NCI-H345 (cell line): ENCODE measurements at places on chromosomes 3 and 15.

- no peak for DNase-seq
These were observed 108.4 kb upstream of the SPATA16 start for GRCh38 chr3:173249457-173249856.

DNA sequence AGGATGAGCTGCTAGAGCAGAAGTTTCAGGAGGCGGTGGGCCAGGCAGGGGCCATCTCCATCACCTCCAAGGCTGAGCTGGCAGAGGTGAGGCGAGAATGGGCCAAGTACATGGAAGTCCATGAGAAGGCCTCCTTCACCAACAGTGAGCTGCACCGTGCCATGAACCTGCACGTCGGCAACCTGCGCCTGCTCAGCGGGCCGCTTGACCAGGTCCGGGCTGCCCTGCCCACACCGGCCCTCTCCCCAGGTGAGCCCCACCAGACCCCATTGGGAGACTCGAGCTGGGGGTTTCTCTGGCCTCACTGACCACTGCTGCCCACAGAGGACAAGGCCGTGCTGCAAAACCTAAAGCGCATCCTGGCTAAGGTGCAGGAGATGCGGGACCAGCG is 28.0 kb downstream of the PTPN23 start:
- no peak for DNase-seq

DNA sequence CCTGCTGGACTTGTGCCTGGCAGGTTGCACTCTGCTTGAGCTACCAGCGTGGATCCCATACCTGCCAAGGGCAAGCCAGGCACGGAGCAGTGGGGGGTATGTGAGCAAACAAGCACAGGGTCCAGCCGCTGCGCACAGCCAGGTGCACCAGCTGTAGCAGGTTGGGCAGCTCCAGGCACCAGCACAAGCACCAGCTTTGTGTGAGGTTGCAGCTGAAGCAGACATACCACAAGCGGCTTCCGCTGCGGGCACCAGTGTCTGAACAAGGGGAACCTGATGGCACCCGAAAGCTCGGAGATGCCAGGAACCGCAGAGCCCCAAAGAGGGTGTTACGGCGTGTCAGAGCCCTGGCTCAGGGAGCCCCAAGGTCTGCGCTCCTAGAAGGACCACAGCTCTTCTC is 472.7 kb upstream of the ARL6 start:
- DNase-seq = peak; percentile 83

DNA sequence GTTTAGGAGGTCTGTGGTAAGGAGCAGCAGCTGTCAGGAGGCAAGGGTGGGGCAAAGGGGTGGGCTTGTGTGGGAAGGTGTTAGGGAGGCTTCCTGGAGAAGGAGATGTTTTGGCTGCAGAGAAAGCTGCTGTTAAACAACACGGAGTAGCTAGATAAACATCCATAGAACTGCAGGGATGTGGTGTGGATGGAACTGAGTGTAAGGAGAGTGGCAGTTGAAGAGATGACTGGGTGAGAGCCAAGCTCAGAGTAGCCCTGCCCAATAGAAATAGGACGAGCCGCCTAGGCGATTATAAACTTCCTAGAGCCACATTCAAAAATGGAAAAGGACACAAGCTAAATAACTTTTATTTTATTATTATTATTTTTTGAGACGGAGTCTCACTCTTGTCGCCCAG is 19.9 kb downstream of the RPLP1 start:
- DNase-seq = no peak

- DNase-seq = no peak
These were observed 109.6 kb upstream of the UMPS start for GRCh38 chr3:124620600-124621063.

GRCh38 chr3:16448639-16449070 is 64.8 kb downstream of the RFTN1 start:
- DNase-seq = no peak

DNA sequence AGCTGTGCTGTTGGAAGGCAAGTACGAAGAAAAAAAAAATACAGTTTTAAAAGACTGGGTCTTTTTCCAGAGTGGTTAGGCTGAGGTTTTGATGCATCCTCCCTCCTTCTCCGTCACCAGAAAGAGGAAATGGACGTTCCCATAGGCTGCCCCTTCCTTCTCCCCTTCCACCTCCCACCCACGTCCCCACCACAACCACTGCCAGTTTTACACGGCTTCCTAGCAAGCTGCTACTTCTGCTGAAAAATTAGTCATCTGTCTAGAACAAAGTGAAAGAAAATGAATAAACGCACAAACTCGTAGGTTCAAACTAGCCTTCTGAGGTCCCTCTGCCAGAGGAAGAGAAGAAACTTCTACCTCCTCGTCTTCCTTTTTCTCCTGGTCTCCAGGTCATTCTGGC is 71.6 kb upstream of the RPL35A start:
- DNase-seq = no peak

DNA sequence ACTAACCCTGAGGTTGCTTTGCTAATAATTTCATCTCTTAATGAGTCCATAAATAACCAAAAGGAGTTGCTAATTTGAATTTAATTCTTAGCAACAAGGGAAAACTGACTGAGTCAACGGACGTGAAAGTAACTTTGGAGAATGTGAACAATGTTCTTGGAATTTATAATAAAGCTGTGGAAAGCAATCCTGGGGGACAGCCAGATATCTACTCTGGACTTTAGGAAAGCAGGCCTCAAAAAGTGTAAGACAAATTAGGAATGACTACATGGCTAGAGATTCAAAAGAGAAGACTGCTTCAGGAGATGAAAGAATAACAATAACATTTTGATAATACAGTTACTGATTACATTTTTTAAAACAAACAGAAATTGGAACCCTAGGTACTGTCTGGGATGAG is 318.4 kb upstream of the COL8A1 start:
- no peak for DNase-seq

- DNase-seq = no peak
These were observed 12.6 kb upstream of the APH1B start for GRCh38 chr15:63264688-63265293.

DNA sequence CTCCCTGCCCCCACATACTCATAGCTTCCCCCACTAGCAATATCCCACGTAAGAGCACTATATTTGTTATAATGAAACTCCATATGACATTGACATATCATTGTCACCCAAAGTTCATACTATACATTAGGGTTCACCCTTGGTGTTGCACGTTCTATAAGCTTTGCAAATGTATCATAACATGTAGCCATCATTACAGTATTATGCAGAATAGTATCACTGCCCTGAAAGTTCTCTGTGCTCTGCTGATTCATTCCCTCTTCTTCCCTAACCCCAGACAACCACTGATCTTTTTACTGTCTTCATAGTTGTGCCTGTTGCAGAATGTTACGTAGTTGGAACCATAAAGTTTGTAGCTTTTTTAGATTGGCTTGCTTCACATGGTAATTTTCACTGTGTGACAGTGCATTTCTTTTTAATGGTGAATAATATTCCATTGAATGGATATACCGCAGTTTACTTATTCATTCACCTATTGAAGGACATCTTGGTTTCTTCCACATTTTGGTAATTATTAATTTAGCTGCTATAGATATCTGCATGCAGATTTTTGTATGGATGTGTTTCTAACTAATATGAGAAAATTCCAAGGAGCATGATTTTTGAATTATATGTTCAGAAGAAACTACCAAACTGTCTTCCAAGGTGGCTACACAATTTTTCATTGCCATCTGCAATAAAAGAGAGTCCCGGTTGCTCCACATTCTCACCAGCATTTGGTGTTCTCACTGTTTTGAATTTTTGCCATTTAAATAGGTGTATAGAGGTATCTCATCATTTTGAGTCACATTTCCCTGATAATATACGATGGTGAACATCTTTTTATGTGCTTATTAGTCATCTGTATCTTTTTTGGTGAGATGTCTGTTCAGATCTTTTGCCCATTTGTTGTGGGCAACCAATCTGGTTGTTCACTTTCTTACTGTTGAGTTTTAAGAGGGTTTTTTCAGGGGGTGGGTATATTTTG is 59.7 kb downstream of the CD200 start:
- DNase-seq = no peak

DNA sequence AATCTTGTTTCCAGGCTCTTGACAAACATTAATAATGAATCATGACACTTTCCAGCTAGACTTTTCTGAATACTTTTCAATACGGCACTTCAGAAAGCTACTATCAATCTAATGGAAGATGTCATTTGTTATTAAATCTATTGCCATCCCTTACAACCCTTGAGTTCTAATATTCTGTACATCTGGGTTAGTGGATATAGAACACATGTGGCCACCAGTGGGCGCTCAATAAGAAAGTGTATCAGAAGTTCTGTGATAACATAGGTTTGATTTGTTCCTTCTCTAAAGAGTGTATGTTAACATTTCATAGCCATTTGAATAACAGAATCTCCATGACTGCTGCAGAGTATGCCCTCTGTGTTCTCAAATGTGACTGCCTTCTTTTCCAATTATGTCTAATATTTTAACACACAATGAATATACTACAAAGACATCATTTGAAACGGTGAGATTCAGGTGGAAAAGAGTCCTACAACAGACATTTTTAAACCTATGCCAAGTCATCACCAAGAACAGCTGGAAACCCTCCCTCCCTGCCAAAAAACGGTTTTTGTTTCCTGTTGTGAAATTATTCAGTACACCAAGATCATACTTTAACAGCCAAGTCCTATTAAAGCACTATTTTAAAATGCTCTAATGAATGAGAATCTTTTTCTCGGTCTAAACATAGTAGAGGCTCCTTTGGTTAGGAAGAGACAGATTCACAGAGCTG is 22.2 kb downstream of the ALDH1A2 start:
- DNase-seq = peak; percentile 9

- no peak for DNase-seq
These were observed 45.7 kb upstream of the NLGN1 start for GRCh38 chr3:173351886-173352285.

DNA sequence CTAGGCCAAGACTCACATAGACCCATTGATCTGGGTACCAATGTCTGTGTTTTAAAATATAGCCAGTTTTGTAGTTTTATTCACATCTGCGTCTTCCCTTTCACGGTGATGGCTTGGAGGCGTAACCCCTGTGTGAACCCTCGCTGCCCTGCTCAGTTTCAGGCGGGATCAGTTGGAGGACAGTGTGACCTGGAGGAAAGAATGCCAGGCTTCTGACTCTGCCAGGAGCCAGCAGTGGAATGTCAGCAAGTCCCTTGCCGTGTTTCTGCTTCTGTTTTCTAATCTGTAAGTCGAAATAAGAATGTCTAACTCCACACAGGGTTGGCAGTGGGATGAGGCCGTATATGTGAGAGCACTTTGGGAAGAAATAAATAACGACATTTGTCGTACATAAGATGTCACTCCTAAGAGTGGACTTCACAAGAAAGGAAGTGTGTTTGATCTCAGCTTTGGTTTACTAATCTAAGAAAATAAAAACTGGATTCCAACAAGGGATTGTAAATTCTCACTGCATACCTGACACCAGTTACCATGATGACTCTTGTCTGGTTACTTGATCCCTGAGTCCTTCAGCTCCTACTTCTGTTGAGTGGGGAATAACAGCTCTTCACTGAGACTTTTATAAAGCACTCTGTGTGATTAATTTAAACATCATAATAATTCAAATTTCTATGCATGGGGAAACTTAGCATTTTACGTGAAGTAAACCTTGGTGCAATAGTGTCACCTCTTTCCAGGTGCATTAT is 6.3 kb upstream of the CA12 start:
- DNase-seq = no peak

- DNase-seq = no peak
These were observed 52.1 kb upstream of the TNFSF10 start for GRCh38 chr3:172575375-172575774.

DNA sequence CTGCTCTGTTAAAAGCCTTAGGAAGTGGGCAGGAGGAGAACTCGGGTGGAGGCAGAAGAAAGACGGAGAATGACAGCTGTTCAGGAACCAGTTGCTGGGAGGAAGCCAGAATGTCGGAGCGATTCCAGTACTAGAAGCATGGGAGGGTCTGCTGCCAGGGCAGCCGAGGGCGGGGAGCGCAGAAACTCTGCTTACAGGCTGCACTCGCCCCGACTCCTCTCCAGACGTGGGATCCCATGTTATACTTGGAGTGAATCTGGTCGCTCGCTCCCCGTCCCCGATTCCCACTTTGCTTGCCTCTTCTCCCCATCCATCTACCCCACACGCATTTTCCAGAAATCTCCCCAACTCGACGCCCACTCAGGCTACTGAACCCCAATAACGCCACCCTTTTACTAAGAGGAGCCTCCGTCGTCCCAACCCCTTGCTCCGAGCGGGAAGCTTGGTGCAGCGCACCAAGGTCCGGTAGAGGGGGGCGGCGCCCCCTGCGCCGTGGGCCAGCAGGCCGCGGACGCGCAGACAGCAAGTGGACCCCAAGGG is 665 bp downstream of the GATM start:
- peak; percentile 2 for DNase-seq
